Aorta (tissue), 5 donors: ENCODE measurements at places on chromosomes 11 and 22. TPM values are rescaled to one million over a fixed set of nuclear protein-coding genes. Genes with fewer than 3 reads are reported as not detected.
A peak's percentile ranks its signal among the peaks of the same experiment; 100 is the strongest.

DNA sequence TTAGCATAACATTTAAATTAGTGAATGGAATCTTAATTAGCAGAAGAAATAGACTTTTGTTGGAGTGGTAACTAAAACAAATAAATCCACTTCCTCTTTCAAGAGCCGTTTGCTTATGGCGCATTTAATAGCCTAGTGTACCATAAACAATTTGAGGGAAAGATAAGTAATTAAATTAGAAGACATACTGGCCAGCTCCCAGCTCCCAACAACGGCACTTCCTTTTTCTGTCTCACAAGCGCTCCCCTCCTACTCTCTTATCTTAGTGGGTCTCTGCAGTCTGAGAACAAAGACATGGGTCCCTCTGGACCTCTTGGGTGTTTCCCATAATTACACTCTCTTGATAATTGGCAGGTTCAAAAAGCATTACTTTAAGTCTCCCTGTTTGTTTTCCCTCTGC, 146.0 kb downstream of the OPCML start:
- no peaks in the 10 kb centered on the region for H3K36me3 ChIP-seq
- H3K27me3 ChIP-seq, result no peaks in the 10 kb centered on the region
- H3K4me3 ChIP-seq, result no peak overlapping the region
- H3K27ac ChIP-seq, result no peak overlapping the region
- no peak for DNase-seq

DNA sequence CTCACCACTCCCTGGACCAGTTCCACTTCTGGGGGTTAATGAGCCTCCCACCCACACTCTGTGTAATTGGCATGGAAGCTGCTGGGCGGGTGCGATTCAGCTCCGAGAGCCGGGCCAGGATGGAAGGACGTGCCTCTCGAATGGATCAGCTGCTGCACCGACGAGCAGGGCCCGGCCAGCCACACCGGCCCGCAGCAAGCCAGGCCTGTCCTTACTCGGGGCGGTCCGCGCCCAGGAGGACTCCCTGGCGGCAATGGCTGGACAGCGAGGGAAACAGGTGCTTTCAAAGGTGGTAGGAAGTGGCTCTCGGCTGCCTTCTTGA, 4.3 kb upstream of the SHISAL1 start:
- no peak for DNase-seq
- H3K36me3 ChIP-seq, result no peaks in the 10 kb centered on the region
- H3K4me3 ChIP-seq, result no peak overlapping the region
- H3K4me1 ChIP-seq, result no peaks in the 10 kb centered on the region
- no peaks in the 10 kb centered on the region for H3K27me3 ChIP-seq
- H3K27ac ChIP-seq, result no peak overlapping the region

Gene SLC35E4
- 2.1 TPM for polyA plus RNA-seq

Gene RASGRP2
- 20.8 TPM for polyA plus RNA-seq

GRCh38 chr11:34613552-34614056, 7.3 kb upstream of the EHF start:
- no peaks in the 10 kb centered on the region for H3K4me1 ChIP-seq
- DNase-seq, result no peak
- H3K4me3 ChIP-seq, result no peak overlapping the region
- H3K27me3 ChIP-seq, result no peaks in the 10 kb centered on the region

GRCh38 chr22:23242473-23243001, 62.2 kb downstream of the BCR start:
- H3K4me1 ChIP-seq, result no peaks in the 10 kb centered on the region
- H3K4me3 ChIP-seq, result no peak overlapping the region
- no peaks in the 10 kb centered on the region for H3K36me3 ChIP-seq
- no peak overlapping the region for H3K27ac ChIP-seq
- no peak for DNase-seq

Gene HBD
- polyA plus RNA-seq, result not detected

Gene GTSE1
- 1.0 TPM for polyA plus RNA-seq

Gene PNPLA3
- not detected for polyA plus RNA-seq

Gene STARD10
- polyA plus RNA-seq, result 49.6 TPM

GRCh38 chr22:42990131-42990838, 24.7 kb downstream of the PACSIN2 start:
- H3K27me3 ChIP-seq, result no peaks in the 10 kb centered on the region
- H3K27ac ChIP-seq, result no peak overlapping the region

Gene MAJIN
- not detected for polyA plus RNA-seq

Gene RIBC2
- 0.31 TPM for polyA plus RNA-seq

Gene OR4A16
- polyA plus RNA-seq, result not detected

DNA sequence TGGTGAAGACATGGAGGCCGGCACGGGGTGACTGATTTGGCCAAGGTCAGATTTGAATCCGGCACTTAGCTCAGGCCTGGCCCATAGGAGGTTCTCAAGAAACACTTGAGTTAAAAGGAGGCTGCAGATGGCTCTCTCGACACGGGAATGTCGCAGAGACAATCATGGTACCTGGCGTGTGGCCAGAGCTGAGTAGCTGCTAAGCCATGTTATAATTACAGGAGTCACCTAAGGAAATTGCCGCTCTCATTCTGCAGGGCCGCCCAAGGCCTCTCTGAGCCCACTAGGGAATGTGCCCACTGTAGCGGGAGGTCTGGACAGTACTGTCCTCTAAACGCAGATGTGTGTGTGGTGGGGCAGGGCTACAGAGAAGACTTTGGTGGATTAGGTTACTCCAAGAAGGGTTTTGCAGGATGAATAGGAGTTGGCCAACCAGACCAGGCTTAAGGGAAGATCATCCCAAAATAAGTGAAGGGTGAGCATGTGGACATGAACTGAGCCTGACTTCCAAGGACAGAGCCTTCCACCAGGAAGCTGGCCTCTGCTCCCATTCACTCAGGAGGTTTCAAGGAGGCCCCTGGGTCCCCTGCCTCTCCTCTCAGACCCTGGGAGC, 19.3 kb upstream of the PRR5 start:
- no peak overlapping the region for H3K27ac ChIP-seq
- H3K4me3 ChIP-seq, result no peak overlapping the region
- H3K4me1 ChIP-seq, result no peaks in the 10 kb centered on the region
- no peaks in the 10 kb centered on the region for H3K36me3 ChIP-seq
- no peaks in the 10 kb centered on the region for H3K27me3 ChIP-seq
- no peak for DNase-seq

Gene CCND1
- polyA plus RNA-seq, result 64.9 TPM

GRCh38 chr22:17587629-17588028, 24.3 kb downstream of the SLC25A18 start:
- peak; percentile 61 for DNase-seq
- H3K27me3 ChIP-seq, result no peaks in the 10 kb centered on the region
- no peak overlapping the region for H3K4me3 ChIP-seq
- H3K36me3 ChIP-seq, result peaks cover 8% of the 10 kb centered on the region
- H3K27ac ChIP-seq, result no peak overlapping the region

DNA sequence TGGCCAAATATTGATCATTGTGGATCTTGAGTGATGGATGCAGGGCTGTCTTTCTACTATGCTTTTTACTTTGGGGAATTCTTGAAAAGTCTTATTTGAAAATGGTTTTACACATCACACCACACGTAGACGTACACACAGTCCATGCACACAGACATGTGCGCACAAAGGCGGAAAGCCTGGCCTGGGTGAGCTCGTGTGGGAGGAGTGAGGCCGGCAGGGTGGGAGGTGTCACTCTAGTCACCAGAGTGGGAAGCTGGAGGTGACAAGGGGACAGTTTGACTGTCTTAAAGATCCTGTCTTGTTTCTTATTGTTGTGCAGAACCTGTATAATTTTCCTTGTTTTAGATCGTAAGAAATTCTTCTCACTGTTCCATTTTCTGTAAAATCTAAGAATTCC, 326.9 kb downstream of the TBC1D22A start:
- H3K4me3 ChIP-seq, result no peak overlapping the region
- no peaks in the 10 kb centered on the region for H3K27me3 ChIP-seq
- H3K36me3 ChIP-seq, result no peaks in the 10 kb centered on the region
- H3K27ac ChIP-seq, result no peak overlapping the region
- DNase-seq, result no peak

GRCh38 chr11:7657306-7658025, 15.8 kb downstream of the CYB5R2 start:
- H3K4me3 ChIP-seq, result no peak overlapping the region
- no peaks in the 10 kb centered on the region for H3K27me3 ChIP-seq
- peak; percentile 67 for DNase-seq

- H3K4me3 ChIP-seq, result no peak overlapping the region
- no peaks in the 10 kb centered on the region for H3K4me1 ChIP-seq
- H3K36me3 ChIP-seq, result no peaks in the 10 kb centered on the region
These were observed 23.4 kb downstream of the ARFGAP2 start for GRCh38 chr11:47152953-47153950.

GRCh38 chr22:45318168-45318557, 8.4 kb downstream of the FAM118A start:
- H3K4me1 ChIP-seq, result no peaks in the 10 kb centered on the region
- H3K27ac ChIP-seq, result peak overlapping the region; percentile 84

Gene GRIK4
- not detected for polyA plus RNA-seq

Gene TRIM49
- polyA plus RNA-seq, result not detected

Gene MICAL2
- 87.7 TPM for polyA plus RNA-seq

DNA sequence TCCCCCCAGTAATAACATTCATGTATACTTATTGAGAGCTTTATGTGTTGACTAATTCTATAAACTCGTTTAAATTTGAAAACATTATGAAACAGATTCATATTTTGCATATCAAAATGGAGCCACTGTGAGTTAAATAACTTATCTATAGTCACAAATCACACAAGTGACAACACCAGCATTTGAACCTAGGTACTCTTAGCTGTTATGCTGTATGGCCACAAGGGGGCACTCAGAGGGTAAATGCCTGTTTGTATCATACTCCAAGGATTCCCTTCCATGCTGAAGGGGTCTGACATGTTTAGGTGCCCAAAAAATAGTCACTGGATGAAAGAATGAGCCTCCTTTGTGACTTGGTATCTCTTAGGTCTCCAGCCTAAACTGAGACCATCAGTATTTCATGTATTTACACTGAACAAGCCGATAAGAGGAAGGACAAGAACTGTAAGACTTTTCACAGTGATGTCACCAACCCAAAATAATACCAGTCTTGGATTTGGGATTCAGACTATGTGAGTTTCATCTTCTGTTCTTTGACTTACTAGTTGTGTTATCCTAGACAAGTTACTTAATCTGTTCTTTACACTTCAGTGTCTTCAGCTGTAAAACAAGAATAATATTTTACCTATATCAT, 12.2 kb upstream of the OR52D1 start:
- H3K36me3 ChIP-seq, result no peaks in the 10 kb centered on the region
- peak; percentile 53 for DNase-seq
- no peak overlapping the region for H3K4me3 ChIP-seq
- H3K27me3 ChIP-seq, result no peaks in the 10 kb centered on the region

- no peak overlapping the region for H3K4me3 ChIP-seq
- no peak for DNase-seq
- no peaks in the 10 kb centered on the region for H3K36me3 ChIP-seq
- no peak overlapping the region for H3K27ac ChIP-seq
- no peaks in the 10 kb centered on the region for H3K27me3 ChIP-seq
These were observed 44.9 kb downstream of the SCUBE1 start for GRCh38 chr22:43298062-43298801.

- H3K27ac ChIP-seq, result no peak overlapping the region
- H3K4me3 ChIP-seq, result no peak overlapping the region
- H3K36me3 ChIP-seq, result no peaks in the 10 kb centered on the region
These were observed 520.8 kb upstream of the KIRREL3 start for GRCh38 chr11:127521413-127521812.

Gene ALG8
- polyA plus RNA-seq, result 18.0 TPM

DNA sequence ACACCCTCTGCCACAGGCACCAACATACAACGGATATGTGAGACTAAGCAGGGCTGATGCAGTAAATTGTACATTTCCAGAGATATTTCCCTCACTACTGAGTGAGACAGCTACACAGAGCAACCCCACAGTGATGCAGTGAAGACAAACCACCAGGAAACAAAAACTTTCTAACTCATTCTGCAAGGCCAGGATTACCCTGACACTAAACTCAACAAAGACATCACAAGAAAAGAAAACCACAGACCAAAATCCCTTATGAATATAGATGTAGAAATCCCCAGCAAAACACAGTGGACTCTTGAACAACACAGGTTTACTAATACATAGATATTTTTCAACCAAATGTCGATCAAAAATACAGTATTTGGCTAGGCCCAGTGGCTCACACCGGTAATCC, 1.5 kb upstream of the SLC7A4 start:
- H3K4me1 ChIP-seq, result no peaks in the 10 kb centered on the region
- no peak overlapping the region for H3K4me3 ChIP-seq
- no peak overlapping the region for H3K27ac ChIP-seq
- no peak for DNase-seq
- no peaks in the 10 kb centered on the region for H3K27me3 ChIP-seq
- no peaks in the 10 kb centered on the region for H3K36me3 ChIP-seq

DNA sequence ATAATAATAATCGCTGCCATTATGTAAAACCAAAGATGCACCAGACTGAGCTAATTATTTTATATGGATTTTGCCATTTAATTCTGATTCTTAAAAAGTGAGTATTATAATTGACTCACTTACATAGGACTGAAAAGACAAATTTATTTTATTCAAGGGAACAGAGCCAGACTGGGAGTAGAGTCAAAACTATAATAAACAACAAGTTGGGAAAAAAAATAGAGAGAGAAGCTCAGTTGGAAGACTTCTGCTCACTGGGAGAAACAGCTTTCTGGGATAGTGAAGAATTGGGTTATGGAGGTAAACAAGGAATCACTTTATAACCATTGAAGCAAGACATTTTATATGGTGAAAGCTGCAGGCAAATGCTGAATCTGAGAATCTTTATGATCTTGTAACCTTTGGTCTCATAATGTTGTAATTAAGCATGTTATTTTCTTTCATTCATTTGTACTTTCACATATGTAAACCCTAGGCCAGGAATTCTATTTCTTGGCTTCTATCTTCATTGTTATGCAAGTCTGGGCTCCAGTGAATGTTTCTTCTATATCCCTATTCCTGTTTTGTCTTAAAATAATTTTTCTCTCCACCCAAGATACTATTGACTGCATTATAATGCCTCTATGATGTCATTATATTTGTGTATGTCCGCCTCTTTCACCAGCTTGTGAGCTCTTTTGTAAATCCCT, 725.3 kb upstream of the CCDC179 start:
- DNase-seq, result no peak
- H3K4me3 ChIP-seq, result no peak overlapping the region
- H3K4me1 ChIP-seq, result no peaks in the 10 kb centered on the region
- no peak overlapping the region for H3K27ac ChIP-seq

- H3K36me3 ChIP-seq, result no peaks in the 10 kb centered on the region
- no peak for DNase-seq
- no peaks in the 10 kb centered on the region for H3K27me3 ChIP-seq
- no peak overlapping the region for H3K27ac ChIP-seq
These were observed 8.9 kb downstream of the RDX start for GRCh38 chr11:110287537-110287936.

DNA sequence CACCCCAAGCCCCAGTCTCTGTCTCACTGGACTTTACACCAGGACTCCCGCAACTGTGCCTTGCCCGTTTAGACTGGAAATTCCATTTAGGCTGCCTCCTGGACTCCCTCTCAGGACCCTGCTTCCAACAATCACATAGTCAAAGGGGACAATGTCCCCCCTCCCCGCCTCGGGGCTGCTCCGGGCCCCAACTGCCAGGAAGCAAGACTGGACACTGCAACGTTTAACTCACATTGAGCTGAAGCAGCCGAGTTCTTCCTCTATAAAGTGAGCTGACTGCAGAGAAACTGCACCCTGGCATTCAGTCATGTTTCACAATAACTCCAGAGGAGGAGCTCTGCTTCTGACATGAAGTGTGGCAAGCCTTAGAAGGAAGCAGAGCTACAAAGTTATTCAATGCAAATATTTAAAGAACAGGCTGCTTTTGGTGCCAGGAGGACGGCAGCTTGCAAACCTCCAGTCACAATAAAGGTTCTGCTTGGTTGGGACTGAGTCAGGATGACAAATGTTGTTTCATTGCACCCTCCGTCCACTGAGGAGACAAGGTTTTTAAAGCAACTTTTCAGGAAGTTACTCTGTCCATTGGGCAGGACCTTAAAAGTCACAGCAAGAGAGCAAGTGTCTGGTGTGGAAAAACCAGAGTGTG, 19.9 kb downstream of the PACSIN2 start:
- no peaks in the 10 kb centered on the region for H3K36me3 ChIP-seq
- no peaks in the 10 kb centered on the region for H3K27me3 ChIP-seq
- peak; percentile 71 for DNase-seq
- peaks cover 14% of the 10 kb centered on the region for H3K4me1 ChIP-seq
